ENCODE measurements at places on chromosomes 7 and 10. TPM values are rescaled to one million over a fixed set of nuclear protein-coding genes. Genes with fewer than 3 reads are reported as not detected.

The IFIT1B gene
- not detected for total RNA-seq

The MINDY4 gene
- 6.2 TPM for total RNA-seq

The RHBDD2 gene
- total RNA-seq = 11.5 TPM

The RAB19 gene
- not detected for total RNA-seq

The PAOX gene
- total RNA-seq = 4.8 TPM

The GPR85 gene
- total RNA-seq = 0.56 TPM

The SCART1 gene
- 1.1 TPM for total RNA-seq

Data from regular cardiac myocyte (primary cell).